ENCODE measurements at places on chromosomes 16 and 17. TPM values are rescaled to one million over a fixed set of nuclear protein-coding genes. Genes with fewer than 3 reads are reported as not detected.

GRCh38 chr17:48679385-48680096, 42.8 kb downstream of the PRAC1 start:
- no peak for DNase-seq

- no peak for DNase-seq
These were observed 97.5 kb downstream of the CACNG3 start for GRCh38 chr16:24353622-24354021.

DNA sequence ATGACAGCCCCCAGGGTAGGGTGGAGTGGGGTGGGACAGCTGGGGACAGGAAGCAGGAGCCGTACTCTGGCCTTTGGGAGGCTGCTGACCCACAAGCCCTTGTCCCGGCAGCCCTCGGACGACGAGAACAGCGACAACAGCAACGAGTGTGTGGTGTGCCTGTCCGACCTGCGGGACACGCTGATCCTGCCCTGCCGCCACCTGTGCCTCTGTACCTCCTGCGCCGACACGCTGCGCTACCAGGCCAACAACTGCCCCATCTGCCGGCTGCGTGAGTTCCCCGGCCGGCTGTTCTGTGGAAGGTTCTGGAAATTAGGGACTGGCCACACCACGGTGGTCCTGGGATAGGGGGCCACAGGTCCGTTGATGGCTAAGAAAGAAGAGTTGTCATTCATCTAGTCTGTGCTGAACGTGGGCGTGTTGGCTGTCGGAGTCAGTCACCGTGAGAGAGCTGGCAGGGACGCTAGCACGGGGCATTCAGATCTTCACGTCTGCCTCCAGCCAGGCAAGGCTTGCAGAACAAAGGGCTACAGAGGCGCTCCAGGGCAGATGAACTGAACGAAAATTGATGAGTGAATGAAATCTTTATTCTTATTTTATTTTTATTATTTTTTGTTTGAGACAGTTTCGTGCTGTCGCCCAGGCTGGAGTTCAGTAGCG, 19.8 kb upstream of the NUDT16L1 start:
- no peak for DNase-seq

DNA sequence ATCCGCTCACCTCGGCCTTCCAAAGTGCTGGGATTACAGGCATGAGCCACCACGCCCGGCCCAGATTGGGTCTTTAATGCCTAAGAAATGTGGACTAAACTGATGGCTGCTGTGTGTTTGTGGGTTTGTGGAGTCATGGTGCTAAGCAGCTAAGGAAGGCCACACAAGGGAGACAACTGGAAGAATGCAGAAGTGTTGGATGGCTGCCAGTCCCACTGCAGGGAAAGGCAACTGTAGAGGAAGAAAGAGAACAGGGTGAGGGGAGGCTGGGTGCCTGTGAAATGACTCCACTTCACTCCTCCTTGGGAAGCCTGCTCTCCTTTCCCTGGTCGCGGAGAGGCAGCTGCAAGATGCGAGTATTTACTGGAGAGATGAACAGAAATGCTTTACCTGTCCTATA, 23.5 kb upstream of the SIAH1 start:
- peak; percentile 90 for DNase-seq

GRCh38 chr16:17105239-17105797, 365.4 kb downstream of the XYLT1 start:
- DNase-seq = peak; percentile 26

- DNase-seq = no peak
These were observed 7.2 kb downstream of the DLX3 start for GRCh38 chr17:49987681-49988441.

GNAO1 gene
- total RNA-seq = 1.7 TPM

AIPL1 gene
- not detected for total RNA-seq

DCUN1D3 gene
- total RNA-seq = 34.0 TPM

SMARCD2 gene
- 34.5 TPM for total RNA-seq
